Right renal cortex interstitium (tissue), 3 donors: ENCODE measurements at places on chromosomes 1 and 21. TPM values are rescaled to one million over a fixed set of nuclear protein-coding genes. Genes with fewer than 3 reads are reported as not detected.

CYYR1 gene
- polyA plus RNA-seq: 64.8 TPM

- no peak for DNase-seq
Observed at GRCh38 chr1:204083491-204083890, 10.6 kb downstream of the SOX13 start.

HJV gene
- 0.16 TPM for polyA plus RNA-seq

AIRE gene
- polyA plus RNA-seq: 0.37 TPM

GRCh38 chr1:84410328-84411095, 12.2 kb downstream of the DNASE2B start:
- no peak for DNase-seq

DNA sequence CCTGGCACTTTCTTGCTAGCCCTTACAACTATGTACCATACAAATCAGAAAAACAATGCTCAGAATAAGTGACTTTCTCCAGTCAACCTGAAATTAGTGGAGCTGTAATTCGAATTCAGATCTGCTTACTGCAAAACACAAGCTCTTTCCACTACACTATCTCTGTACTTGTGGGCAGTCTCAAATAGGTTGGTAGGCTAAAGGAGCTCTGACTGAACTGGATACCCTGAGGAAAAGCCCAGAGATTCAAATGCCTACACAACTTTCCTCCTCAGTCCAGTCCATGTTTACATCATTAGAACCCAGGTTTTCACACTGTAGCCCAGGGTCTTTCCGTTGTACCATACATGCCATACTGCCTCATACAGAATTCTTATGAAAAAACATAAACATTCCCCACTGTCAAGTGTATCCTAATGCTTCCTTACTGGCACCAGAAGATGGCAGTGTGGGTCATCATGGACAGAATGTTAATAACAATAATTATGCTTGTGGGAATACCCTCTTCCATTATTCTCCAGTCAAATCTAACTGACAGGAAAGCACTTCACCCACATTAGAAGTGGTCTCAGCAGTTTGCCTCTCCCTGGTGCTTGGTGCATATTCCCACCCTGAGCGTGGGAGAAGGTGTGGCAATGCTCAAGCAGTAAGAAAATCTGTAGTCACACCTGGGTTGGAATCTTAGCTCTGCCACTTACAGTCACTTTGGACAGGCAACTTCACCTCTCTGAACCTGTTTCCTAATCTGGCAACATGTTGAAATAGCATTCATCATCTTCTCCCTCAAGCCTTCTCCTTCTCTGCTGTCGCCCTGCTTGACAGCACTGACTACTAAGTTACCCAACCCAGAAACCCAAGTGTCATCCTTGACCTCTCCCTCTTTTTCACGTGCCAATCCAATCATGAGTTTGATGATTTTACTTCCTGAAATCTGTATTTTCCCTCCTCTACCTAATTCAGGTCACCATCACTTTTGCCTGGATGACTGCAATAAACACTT, 14.4 kb upstream of the ZFYVE9 start:
- DNase-seq: peak; percentile 20

THEM5 gene
- 0.49 TPM for polyA plus RNA-seq

DNA sequence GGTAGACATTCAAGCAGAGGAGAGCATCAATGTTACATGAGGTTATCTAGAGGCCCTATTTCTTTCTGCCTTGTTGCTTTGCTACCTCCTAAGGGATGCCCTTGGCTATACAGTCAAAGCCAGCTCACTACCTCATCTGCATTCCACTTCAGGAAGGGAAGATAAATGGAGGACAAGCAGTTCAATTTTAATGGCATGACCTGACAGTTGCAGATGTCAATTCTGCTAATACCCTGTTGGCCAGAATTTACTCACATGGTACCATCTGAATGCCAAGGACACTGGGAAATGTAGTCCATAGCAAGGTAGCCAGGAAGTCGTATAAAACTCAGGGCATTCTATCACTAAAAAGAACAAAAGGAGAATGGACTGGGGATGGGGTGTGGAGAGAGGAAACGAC, 31.5 kb downstream of the PALMD start:
- no peak for DNase-seq

LAMC2 gene
- polyA plus RNA-seq: 4.4 TPM

- DNase-seq: no peak
Observed at GRCh38 chr21:39531064-39531463, 79.3 kb downstream of the SH3BGR start.

GRCh38 chr21:45552696-45553391, 10.6 kb upstream of the SLC19A1 start:
- DNase-seq: no peak

ENAH gene
- polyA plus RNA-seq: 128 TPM

GRCh38 chr1:93672477-93673162, 9.0 kb downstream of the BCAR3 start:
- DNase-seq: no peak

GRCh38 chr1:57040811-57041210, 75.0 kb upstream of the C8B start:
- DNase-seq: no peak

GRCh38 chr1:234617131-234617985, 7.4 kb upstream of the IRF2BP2 start:
- no peak for DNase-seq

DNA sequence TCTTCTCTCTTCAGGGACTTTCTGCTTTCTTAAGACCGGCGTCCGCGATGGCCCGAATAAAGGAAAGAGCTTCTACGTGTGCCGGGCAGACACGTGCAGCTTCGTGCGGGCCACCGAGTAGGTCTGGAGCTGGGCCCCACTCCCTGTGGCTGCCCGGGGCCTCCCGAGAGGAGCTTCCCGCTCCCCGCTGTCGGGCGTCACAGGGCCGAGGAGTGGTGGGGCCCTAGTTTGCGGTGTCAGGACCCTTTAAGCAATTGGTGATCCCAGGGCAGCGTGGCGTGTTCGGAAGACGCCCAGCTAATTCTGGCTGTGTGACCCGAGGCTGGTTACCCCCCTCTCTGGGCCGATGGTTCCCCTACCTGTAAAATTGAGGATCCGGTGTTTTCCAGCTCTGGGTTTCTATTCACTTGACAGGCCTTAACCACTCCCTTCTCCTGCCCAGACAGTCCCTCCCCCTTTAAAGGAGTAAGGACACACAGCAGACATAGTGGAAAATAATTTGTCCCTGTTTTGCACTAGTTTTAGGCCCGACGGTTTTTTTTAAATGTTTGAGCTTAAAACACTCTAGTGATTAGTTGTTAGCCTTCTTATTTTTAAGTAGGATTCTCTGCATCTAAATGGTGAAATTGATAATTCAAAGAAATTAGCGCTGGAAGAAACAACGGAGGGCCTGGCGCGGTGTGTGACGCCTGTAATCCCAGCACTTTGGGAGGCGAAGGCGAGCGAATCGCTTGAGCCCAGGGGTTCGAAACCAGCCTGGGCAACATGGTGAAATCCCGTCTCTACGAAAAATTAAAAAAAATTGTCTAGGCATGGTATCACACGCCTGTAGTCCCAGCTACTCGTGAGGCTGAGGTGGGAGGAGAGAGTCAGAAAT, 553 bp downstream of the TTF2 start:
- DNase-seq: no peak

CLDN8 gene
- 77.4 TPM for polyA plus RNA-seq

FOXO6 gene
- polyA plus RNA-seq: 2.1 TPM

CR1L gene
- 1.4 TPM for polyA plus RNA-seq

RGSL1 gene
- 0.10 TPM for polyA plus RNA-seq

DNA sequence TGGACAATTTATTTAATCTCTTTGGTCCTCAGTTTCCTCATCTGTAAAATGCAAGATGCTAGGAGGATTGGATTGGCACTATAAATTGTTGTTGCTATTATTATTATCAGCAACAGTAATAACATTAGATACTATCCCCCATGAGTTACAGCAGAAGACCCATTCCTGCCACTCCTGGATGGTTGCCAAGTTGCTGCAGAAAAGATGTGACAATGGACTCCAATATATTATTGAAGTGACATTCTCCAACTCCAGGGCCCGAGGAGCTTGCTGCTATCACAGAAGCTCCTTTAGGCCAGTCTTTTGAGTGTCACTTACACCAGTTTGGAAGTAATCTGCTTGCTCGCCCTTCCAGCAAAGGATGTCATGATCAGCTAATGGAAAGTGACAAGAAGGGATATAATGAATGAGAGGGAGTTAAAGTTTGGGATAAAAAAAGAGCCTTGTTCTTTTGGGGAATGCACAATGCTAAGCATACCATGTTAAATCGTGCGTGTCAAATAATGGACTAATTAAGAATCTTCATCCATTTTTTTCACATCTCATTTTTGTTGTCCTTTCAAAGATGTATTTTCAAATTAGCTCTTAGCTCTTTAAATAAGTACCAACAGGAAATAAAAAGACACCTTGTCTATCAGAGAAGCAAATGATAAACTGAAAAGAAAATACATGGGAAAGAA, 19.5 kb upstream of the PROX1 start:
- DNase-seq: no peak

OR2W3 gene
- 0.47 TPM for polyA plus RNA-seq

GRCh38 chr1:226133504-226134123, 52.9 kb downstream of the ACBD3 start:
- DNase-seq: no peak

GRCh38 chr1:207866471-207867135, 44.3 kb downstream of the CD34 start:
- no peak for DNase-seq

DNA sequence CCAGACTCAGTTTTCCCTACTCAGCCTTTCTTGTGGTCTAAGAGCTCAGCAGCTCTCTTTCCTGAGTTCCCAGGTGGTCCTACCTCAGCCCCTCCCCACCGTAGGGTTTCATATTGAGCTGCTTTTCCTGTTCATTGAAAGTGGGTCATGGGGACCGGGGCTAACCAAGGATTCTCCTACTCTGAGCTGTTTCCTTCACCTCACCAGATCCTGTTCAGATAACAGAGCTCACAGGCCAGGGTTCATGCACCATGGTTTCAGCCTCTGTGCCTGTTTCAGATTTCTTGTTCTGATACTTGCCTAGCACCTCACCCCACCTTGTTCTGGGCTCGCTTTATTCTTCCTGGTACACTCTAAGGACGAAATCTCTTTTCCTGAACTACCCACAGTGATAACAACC, 8.5 kb downstream of the UBQLN4 start:
- no peak for DNase-seq

DNA sequence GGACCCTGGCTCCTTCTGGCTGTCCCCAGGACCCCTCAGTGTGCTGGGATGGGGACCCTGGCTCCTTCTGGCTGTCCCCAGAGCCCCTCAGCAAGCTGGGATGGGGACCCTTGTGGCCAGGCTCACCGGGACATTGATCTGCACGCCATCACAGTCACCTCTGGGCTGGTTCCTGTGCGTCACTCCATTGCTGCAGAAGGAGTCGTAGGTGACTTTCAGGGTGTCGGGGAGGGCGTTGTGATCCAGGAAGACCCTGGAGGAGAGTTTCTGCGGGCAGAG, 19.7 kb upstream of the PTTG1IP start:
- no peak for DNase-seq

BRINP2 gene
- polyA plus RNA-seq: 0.08 TPM

DNA sequence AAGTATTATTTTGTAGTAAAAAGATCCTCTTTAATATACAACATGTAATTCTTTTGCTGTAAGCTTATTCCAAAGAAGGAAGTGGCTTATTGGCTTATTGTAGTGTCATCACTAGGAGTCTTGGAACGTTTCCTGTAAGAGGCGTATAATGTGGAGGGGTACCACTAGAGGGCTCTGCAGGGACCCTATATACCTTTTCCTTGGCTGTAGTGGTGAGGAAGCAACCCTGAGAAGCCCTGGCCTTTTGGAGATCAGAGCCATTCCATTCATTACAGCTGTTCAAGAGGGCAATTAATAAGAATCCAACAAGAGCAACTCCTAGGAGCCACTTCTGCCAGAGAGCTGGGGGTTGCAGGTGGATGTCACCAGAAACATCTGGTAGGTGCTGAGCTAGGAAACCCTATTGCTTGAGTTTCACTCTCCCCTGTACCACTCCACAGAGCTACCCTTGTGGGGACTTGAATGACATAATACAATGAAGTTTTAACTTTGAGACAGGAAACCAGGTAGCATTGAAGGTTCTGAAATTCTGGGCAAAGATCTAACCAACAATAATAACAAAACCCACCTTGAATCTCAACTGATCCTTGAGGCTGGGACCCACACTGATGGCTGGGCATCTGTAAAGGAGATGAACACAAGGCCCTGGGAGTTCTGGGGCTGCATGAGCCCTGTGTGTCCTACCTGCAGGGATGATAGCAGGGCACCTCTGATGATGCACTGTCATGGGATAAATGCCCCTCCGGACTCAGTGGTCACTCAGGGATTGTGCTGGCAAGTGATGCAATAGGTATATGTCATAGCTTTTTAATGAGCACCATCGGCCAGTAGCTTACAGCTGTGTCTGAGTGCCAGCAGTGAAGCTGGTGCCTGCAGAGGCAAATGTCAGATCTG, 160.2 kb upstream of the COA6 start:
- DNase-seq: no peak

SLC41A1 gene
- 30.6 TPM for polyA plus RNA-seq

- no peak for DNase-seq
Observed at GRCh38 chr21:46066591-46067331, 31.2 kb upstream of the COL6A2 start.

RHD gene
- polyA plus RNA-seq: 0.56 TPM

DNA sequence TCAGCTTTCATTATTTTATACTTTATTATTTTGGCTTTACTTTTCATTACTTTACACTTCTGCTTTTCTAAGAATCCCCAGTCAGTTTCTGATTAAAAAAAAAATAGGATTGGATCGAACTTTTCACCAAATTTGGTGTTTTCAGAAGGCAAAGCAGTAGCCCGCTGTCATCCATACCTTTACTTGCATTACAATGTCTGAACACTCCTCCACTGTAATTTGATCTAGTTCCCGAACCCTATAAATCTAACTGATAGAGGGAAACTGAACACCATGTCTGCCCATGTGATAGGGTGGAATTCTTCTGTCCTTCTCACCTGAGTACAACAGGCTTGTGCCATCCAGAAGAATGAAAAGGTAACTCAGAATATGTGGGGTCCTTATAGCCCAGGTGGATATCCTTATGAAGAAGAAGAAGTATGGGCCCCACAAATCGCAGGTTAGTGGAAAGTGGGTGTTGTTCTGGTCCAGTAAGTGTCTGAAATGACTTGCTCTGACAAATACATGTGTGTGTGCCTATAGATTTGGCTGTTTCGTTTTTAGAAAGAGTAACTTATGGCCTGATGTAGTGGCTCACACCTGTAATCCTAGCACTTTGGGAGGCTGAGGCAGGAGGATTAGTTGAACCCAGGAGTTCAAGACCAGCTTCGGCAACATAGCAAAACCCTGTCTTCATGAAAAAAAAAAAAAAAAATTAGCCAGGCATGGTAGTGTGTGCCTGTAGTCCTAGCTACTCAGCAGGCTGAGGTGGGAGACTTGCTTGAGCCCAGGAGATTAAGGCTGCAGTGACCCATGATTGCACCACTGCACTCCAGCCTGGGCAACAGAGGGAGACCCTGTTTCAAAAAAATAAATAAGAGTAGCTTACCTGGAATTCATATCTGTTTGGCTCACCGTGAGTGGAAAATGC, 26.6 kb upstream of the CDC14A start:
- DNase-seq: peak; percentile 27

DNA sequence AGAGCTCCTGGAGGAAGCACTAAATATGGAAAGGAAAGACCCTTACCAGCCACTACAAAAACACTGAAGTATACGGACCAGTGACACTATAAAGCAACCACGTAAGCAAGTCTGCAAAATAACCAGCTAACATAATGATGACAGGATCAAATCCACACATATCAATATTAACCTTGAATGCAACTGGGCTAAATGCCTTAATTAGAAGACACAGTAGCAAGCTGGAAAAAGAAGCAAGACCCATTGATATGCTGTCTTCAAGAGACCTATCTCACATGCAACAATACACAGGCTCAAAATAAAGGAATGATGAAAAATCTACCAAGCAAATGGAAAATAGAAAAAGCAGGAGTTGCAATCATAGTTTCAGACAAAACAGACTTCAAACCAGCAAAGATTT, 31.0 kb downstream of the C1orf185 start:
- DNase-seq: no peak
